ENCODE measurements at places on chromosomes 13 and 19.

DNA sequence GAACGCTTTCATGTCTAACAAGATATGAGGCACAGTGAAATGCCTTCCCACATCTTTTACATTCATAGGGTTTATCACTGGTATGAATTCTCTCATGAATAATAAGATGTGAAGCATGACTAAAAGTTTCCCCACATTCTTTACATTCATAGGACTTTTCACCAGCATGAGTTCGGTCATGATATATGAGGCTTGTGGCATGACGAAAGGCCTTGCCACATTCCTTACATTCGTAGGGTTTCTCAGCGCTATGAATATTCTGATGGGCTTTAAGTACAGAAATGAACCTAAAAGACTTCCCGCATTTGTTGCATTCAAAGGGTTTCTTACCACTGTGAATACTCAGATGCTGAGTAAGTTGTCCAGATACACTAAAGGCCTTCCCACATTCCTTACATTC, 21.3 kb downstream of the ZNF607 start:
- DNase-seq = no peak

DNA sequence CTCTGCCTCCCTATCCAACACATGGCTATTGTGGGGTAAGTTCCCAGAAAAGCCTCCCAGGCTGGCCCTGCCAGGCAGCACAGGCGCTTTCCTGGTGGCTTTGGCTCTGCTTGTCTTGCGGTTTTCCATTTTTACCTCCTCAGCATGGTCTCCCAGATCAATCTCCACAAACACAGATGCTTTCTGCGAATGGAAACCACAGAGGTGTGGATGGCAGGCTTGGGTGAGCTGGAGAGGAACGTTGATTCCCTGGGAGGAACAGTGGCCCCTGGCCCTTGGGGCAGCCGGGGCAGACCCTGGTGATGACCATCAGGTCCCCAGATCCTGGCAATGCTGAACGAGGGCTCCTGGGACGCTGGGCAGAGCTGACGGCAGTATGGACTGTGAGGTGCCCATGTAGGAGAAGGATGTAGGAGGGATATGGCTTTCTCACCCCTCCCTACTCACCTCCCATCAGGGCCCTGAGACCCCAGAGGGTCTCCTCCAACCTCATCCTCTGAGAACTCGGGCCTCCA, 6.6 kb downstream of the C13orf46 start:
- no peak for DNase-seq

GRCh38 chr19:40763963-40764362, 11.4 kb upstream of the MIA start:
- DNase-seq = no peak

DNA sequence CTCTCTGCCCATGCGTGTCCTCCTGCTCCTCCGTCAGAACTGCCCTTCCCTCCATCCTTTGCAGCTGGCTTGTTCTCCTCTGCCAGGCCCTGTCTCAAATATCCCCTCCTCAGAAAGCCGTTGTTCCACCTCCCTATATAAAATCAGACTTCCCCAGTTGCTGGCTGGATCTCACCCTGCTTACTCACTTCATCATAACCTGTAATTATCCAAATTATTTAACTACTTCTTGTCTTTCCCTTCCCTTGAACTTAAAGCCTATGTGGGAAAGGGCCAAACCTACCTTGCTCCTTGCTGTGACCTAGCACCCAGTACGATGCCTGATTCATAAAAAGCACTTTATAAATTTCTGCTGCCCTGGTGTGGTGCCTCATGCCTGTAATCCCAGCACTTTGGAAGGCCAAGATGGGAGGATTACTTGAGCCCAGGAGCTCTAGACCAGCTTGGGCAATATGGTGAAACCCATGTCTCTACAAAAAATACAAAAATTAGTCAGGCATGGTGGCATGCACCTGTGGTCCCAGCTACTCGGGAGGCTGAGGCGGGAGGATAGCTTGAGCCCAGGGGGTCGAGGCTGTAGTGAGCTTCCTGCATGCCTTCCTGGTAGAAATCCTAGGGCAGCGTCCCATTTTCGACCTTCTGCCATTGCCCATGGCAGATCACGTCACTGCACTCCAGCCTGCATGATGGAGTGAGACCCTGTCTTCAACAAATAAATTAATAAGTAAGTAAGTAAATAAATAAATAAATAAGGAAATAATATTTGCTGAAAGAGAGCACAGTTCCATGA, 39.5 kb upstream of the ZNF536 start:
- no peak for DNase-seq

DNA sequence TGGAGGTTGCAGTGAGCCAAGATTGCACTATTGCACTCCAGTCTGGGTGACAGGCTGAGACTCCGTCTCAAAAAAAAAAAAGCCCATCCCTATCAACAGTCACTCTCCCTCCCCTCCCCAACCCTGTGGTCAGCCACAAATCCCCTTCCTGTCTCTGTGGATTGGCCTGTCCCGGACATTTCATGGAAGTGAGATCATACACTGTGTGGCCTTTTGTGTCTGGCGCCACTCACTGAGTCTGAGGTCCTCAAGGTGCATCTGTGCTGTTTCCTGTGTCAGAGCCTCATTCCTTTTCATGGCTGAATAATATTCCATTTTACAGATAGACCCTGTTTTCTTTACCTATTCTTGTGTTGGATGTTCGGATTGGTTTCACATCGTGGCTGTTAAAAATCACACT, 149.5 kb downstream of the PTPRS start:
- DNase-seq = no peak

DNA sequence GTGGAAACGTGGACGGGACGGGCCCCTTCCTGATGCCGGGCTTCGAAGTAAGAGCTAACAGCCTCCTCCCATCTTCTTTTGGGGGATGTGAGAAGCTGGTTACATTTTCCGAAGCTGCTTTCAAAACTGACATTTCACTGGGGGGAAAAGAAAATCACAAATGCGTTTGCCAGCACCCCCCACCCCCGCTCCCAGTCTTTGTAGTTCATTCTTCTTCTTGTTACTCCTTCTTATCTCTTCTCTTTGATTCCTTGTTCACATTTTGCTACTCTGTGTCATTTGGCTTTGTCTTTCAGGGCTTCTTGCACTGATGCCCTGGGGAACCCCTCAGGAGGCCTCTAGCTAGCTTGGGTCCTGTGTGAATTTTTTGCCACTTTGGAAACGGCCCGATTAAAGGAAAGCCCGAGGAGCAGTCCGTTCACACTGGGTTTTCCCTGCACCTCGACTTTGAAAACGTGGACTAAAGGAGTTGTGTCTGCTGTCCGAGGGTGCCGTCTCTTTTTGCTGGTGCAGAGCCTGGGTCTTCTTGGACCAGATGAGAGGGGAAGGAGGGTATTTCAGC, 1.3 kb downstream of the CARM1 start:
- no peak for DNase-seq

DNA sequence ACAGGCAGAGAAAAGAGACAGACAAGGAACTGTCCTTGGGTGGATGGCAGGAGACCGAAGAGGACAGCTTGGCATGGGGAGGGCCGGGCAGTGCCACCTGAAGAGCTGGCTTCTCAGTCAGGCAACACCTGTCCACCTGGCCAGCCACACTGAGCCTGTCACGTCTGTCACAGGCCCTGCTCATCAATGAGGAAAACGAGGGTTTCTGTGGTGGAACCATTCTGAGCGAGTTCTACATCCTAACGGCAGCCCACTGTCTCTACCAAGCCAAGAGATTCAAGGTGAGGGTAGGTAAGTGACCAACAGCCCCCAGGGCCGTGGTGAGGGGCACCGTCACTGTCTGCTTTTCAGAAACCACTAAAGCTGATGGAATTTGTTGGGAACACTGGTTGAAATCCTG, 11.2 kb upstream of the PROZ start:
- DNase-seq = no peak

DNA sequence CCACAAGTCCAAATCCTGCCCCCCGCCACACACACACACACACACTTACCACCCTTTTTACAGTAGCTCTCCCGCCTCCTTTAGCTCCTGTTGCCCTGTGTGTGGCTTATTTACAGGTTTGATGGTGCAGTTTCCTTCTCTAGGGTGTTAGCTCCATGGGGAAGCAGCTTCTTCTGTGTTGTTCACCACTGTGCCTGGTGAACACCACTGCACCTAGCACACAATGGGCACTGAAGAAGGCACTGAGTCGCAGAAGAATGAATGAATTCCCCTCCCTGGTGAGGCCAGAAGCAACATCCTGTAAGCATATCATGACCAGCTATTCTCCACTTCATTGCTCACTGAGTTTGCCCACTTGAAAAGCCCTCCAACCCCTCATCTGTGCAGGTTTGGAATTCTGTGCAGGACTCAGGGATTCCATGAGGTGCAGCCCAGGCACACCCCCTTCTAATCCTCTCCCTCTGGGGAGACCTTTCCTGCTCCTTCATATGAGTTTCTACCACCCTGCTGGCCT, 3.0 kb upstream of the RAB20 start:
- no peak for DNase-seq

GRCh38 chr13:101640788-101641400, 188.4 kb downstream of the ITGBL1 start:
- peak; percentile 76 for DNase-seq

DNA sequence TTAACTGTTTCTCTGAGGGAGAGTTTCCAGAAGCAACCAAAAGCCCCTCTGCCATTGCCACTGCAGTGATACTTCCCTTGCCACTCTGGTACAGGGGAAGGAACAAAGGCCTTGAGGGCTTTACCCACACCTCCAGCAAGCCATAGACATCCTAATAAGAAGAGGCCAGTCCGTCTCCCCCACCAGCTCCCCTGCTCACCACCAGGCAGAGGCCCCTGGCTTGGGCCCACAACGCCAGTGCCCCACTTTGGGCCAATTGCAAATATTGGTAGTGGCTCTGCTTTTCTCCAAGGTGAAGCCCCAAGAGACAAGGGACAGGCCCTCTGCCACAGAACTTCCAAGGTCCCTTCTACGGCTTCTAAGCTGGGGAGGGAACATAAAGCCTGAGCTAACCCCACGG, 833.0 kb downstream of the DACH1 start:
- DNase-seq = no peak

DNA sequence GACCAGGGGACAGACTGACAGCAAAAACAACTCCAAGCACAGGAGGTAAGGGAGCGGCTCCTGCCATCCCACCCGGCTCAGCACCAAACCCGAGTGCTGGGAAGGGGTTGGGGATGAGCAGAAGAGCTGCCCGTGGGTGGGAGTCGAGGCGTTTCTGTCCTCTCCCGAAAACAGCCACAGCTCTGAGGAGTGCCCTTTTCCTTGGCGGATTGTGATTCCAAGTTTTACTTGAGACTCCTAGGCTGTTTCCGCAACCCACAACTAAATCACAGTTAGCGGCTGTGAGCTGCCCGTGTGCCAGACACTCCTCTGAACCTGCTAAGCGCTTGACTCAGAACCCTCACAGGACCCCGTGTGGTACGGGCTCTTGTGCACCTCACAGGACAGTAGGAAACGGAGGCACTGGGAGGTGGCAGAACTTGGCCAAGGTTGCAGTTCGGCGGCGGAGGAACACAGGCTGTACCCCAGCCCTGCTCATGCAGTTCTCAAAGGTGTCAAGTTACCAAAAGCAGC, 21.4 kb downstream of the CFAP97D2 start:
- peak; percentile 6 for DNase-seq

GRCh38 chr19:15584095-15584494, 30.9 kb upstream of the CYP4F8 start:
- DNase-seq = no peak

DNA sequence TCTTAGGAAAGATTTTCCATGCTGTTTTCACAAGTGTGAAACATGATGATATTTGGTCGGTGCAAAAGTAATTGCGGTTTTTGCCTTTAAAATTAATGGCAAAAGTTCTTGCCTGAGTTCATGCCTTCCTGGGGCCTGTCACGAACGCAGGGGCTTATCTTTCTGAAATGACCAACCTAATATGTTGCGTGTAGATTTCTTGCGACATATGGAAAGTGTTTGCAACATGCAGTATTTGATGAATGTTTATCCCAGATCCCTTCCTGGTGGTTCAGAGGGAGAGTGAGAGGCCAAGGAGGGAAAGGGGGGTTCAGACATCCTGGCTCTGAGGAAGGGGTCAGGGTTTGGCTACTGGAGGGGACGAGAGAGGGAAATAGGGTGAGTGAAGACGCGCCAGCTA, 72.0 kb downstream of the TEX29 start:
- DNase-seq = no peak

- DNase-seq = no peak
Observed at GRCh38 chr13:34700155-34700554, 241.9 kb upstream of the NBEA start.

DNA sequence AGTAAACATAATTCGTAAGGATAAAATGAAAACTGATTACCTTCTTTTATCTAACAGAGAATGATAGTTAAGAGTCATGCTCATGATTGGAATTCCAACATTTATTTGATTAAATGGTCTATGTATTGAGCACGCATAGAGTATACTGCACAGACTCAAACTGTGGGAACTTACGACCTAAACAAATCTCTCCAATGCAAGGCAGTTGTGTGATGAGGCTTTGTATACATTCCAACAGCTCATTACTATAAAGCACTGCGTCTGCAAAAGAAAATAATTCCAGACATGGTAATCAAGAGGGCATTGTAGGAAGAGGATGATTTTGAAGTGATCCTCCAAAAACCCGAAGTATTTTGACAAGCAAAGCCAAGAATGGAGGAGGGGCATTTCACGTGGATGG, 169.5 kb downstream of the NUFIP1 start:
- DNase-seq = no peak

All from fibroblast of gingiva (primary cell).